Stimulated activated CD8-positive, alpha-beta memory T cell treated with anti-CD3 and anti-CD28 coated beads, Interleukin-12 subunit alpha, Interleukin-12 subunit beta, amount 100 ng/mL, for 1 hour (primary cell): ENCODE measurements at places on chromosomes 5 and 9.

DNA sequence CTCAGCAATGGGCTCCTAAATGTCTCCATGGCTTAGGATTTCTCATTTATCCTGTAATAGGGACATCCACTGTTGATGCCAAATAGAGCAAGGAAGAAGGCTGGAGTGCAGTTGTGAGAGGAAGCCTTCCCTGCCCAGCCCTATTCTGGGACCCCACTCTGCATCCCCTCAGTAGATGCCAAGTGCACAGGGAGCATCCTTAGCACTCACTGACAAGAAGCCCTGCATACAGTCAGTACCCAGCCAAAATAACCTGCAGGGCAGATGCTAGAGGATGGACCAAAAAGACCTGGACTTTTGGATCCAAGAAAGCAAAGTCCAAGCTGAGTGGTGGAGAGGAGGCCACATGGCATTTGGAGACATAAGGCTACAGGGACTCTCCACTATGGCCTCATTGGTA lies 113.5 kb upstream of the SPOCK1 start:
- no peak for DNase-seq

GRCh38 chr5:65854925-65855324 lies 71.5 kb upstream of the ERBIN start:
- no peak for DNase-seq

- no peak for DNase-seq
Observed at GRCh38 chr9:77945798-77946197, 85.8 kb downstream of the GNAQ start.

DNA sequence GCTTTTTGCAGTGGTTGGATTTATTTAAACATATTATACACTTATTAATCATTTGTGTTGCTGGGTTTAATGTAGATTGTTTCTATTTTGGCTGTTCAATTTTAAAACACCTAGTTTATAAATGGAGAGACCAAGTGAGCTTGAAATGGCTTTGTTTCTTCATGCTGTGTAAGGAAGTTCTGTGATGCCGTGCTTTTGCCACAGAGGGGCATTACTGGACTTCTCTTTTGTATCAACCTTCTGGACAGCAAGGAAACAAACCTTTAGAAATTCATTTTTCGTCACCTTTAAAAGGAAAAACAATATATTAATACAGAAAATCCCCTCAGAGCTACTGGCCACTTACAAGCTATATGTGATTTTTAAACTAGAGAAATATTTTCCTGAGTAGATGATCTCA lies 81.9 kb downstream of the DMRTA1 start:
- DNase-seq, result no peak

GRCh38 chr9:107704774-107705173 lies 215.2 kb upstream of the KLF4 start:
- no peak for DNase-seq

DNA sequence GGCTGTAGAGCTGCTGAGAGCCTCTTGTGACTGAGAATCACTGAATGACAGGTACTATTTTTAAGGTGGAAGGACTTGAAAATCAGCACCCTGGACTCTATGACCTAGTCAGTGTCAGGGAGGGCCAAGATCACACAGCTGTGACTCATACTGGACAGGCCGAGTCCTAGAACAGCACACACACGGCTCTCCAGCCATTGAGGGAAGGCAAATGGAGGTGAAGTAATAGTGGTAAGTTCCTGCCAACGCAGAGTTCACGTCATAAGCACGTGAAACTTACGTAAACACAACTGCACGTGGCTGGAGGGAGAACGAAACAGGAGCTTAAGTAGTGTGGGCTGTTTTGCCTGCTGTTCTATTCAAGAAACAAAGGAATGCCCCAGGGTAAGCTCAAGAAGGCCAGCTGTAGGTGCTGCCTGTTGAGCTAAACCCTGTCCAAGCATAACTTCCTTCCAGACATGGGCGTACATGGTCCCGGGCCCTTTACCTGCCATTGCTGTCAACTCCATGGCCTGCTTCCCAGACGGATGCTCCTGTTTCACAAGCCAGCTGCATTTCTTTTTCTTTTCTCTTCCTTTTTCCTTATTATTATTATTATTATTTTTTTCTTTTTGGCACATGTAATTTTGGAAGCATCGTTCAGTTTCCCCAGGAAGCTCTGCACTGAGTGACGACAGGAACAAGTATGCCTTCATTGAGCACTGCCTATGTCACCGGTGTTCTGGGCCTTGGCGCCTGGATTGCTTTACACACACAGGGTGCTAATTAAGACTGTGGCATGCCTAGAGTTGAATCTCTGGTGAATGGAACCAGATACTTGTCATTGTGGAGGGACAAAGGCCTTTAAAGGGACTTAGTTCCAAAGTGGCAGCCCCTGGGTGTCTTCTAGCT lies 10.2 kb upstream of the LCP2 start:
- no peak for DNase-seq

- DNase-seq, result no peak
Observed at GRCh38 chr5:74613283-74613682, 27.2 kb downstream of the ENC1 start.

DNA sequence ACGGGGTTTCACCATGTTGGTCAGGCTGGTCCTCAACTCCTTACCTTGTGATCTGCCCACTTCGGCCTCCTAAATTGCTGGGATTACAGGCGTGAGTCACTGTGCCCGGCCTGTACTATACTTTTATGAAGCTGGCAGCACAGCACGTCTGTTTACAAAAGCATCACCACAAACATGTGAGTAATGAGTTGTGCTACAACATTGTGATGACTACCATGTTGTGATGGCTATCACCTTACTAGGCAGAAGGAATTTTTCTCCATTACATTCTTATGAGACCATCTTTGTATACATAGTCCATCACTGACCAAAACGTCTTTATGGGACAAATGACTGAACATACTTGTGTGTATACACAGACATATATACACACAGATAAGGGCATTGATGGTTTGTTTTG lies 1019.0 kb downstream of the CDH18 start:
- no peak for DNase-seq

DNA sequence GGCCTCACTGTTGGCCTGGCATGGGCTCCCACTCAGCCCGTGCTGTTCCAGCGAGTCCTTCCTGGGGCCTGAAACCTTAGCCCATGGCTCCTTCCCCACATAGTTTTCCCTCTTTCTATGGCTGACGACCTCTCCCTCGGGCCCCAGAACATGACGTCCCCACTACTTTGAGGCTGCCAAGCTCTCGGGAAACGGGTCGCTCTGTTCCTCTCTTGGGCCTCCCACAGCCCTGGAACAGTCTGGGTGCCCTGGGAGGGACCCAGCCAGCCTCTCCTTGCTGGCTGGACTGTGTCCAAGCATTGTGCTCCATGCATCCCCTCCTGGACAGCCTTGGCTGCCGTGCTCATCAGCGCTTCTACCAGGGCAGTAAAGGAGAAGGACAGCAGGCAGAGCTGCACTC lies 118.3 kb downstream of the SYK start:
- DNase-seq, result no peak

GRCh38 chr9:128005923-128006322 lies 25.1 kb upstream of the EEIG1 start:
- DNase-seq, result no peak

GRCh38 chr5:73781107-73781768 lies 155.2 kb downstream of the ARHGEF28 start:
- no peak for DNase-seq

GRCh38 chr9:115209601-115210306 lies 91.8 kb upstream of the TNC start:
- DNase-seq, result no peak

DNA sequence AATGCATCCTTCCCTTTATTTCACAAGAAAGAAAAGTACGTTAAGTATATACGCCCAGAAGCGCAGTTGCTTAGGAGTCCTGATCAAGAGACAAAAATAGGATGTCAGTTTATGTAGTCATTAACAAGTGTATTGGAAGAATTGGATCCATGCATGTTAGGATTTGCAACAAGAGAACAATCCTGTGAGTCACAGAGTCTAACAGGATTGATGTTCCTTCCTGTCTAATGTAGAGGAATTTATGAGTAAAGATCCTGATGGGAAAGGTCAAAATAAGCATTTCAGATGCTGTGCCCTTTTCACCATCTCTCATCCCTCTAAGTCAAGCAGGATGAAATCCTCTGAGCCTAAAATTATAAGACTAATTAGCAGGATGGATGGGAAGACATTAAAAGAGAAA lies 406.0 kb upstream of the GRIA1 start:
- DNase-seq, result no peak

DNA sequence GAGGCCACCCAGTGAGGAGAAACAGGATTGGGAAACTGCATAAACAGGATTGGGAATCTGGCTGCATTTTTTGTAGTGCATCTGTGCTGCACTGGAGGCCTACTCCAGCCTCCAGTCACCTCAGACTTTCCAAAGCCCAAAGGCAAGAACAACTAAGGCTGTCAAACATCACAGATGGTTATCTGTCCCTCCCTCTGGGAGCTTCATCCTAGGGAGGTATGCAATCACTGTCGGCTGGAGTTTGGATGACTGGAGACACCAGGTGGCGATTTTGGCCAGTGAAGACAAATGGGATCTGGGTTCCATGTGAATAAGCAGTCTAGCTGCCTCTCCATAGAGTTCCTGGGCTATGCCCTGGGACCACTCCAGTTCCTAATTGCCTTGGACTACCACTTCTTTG lies 9.3 kb upstream of the SPINK13 start:
- no peak for DNase-seq

- DNase-seq, result no peak
Observed at GRCh38 chr5:9233712-9234111, 312.2 kb downstream of the SEMA5A start.

GRCh38 chr9:136441191-136441680 lies 1.6 kb upstream of the INPP5E start:
- DNase-seq, result no peak

DNA sequence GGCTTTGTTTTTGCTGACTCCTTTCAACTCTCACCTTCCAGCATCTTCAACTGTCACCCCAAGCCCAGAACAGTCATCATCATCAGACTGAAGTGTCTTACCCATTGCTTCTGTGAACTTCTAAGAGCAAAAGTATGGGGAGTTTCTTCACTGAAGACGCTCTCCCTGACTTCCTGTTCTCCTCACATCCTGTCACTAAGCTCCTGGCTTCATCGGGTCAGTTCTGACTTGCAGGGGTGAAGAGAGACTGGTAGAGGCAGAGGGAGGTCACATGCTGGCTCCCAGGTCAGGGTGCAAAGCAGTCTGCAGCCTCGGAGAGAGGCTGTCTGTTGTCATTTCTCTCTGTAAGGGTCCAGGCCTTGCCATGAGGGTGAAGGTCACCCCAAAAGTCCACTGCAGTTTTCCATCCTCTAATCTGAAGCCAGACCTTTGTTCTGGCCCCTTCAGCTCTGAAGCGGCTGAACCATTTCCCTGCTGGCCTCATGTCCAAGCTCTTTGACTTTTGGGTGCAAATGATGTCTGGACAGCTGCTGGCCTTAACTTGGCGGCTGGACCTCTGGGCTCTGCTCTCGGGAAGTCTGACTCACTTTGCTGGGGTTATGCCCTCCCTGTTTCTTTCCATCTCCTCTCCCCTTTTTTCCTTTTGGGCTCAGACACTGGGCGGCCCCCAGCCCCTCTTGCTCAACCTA lies 305.0 kb downstream of the RAB3C start:
- no peak for DNase-seq

DNA sequence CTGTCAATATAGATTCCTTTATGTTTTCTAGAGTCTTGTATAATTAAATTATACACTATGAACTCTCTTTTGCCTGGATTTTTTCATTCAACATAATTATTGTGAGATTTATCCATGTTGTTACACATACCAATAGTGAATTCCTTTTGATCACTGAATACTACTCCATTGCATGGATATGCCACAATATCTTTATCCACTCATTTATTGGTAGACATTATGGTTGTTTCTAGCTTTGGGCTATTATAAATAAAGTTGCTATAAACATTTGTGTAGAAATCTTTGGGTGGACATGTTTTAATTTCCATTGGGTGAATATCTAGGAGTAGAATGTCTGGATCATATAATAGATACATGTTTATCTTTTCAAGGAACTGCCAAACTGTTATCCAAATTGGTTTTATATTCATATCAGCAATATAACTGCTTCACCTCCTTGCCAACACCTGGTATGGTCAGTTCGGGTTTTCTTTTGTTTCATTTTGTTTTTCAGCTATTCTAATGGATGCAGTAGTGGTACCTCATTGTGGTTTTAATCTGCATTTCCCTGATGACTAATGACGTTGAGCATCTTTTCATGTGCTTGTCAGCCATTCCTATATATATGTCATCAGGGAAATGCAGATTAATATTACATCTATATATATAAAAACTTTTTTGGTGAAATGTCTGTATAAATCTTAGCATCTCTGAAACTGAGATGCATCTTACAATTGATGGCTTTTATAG lies 32.1 kb upstream of the TCF7 start:
- no peak for DNase-seq

DNA sequence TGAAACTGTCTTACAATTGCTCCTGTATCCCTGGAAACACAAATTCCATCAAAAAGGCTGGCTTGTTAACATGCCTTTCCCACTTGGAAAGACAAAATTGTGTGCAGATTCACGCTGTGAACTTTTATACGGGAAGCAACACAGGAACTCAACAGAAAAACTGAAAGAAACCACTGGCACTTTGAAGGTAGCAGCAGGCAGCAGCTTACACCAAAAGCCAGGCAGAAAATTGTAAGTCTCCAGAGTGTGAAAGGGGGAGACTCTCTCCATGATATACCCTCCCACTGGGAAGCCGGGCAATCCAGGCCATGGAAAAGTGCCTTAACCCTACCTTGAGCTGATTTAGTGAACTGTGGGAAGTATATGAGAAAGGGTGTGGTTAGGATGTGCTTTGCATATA lies 943.7 kb downstream of the CDH18 start:
- DNase-seq, result no peak

DNA sequence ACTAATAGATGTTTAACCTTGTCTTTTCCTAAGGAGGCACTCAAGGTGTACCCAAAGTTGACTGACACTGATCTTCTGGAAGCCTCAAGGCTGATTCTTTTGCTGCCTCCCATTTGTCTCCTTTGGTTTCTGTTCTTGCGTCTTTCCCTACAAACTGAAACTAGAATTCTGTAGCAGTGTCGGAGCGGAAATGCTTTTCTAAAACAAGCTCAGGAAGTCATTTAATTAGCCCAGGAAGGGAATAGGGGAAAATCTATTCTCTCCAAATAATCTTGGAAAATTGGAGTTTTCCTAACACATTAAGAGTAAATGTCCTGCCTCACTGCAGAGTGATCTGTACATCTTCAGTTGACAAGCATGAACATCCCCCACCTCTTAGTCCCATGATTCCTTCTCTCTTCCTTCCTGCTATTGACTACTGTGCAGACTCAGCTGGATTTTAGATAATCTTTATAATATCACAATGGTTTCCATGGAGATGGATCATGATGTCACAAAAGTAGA lies 182.7 kb downstream of the NR3C1 start:
- DNase-seq, result no peak

DNA sequence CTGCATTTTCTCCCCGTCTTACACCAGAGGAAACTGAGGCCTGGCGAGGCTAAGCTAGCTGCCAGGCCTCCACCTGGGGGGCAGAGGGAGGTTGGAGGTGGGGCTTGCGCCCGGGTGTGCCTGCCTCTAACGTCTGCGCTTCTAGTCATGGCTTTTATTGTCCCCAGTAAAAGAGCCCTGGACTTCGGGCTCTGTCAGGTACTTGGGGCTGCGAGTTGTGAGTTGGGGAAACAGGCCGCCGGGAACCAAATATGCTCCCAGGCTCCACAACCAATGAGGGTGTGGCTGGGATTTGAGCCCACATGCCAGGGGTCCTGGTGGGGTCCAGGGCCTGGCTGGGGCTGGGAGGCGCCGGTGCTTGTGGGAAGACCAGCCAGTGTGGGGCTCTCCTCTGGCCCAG lies 57.4 kb upstream of the NOTCH1 start:
- no peak for DNase-seq
